ENCODE measurements at places on chromosomes 7 and 10.

- DNase-seq: no peak
Measured at GRCh38 chr10:69239816-69240434, 19.8 kb downstream of the HKDC1 start.

DNA sequence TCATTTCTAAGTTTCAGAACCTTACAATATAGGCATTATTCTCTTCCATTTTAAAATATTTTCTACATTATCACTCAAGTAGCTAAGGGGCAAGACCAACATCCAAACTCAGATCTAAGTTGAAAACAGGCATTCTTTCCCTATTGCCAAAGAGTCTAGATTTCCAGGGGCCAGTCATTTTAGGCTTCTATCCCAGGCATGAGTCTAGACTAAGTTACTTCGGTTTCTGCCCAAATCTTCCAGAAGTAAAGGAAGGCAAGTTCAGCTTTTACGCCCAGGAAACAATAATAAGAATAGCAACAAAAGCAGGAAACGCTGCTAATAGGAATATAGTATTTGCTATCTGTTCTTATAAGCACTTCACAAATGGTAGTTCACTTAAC, 189.9 kb downstream of the DGKI start:
- no peak for DNase-seq

DNA sequence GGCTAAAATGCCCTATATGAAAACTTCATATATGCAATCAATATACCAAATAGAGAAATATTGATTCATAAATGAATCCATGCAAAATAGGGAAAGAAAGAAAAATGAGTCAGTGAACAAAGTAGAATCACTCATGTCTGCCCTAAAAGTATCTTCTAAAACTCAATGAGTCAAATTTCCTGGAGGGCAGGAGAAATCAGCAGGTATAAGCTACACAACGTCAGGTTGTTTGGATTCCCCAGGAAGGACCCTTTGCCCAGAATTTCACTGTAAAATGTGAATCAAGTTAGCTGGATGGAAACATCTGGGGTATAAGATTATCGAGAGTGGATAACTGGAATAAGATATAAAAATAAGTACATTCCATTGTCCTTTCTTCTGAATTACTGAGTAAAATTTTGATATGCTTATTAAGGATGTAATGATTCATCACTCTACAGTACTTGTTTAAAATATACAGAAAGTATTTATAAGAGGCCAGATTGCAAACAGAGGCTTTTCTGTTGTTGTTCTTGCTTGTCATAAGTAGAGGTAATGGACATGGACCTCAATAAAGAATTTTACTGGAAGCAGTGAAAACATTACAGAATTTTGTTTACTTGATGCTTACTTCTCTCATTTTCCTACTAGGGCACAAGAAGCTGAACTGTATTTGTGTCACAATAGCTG, 99.0 kb downstream of the AGMO start:
- no peak for DNase-seq

- DNase-seq: no peak
Measured at GRCh38 chr7:107632492-107632865, 28.1 kb upstream of the SLC26A4 start.

DNA sequence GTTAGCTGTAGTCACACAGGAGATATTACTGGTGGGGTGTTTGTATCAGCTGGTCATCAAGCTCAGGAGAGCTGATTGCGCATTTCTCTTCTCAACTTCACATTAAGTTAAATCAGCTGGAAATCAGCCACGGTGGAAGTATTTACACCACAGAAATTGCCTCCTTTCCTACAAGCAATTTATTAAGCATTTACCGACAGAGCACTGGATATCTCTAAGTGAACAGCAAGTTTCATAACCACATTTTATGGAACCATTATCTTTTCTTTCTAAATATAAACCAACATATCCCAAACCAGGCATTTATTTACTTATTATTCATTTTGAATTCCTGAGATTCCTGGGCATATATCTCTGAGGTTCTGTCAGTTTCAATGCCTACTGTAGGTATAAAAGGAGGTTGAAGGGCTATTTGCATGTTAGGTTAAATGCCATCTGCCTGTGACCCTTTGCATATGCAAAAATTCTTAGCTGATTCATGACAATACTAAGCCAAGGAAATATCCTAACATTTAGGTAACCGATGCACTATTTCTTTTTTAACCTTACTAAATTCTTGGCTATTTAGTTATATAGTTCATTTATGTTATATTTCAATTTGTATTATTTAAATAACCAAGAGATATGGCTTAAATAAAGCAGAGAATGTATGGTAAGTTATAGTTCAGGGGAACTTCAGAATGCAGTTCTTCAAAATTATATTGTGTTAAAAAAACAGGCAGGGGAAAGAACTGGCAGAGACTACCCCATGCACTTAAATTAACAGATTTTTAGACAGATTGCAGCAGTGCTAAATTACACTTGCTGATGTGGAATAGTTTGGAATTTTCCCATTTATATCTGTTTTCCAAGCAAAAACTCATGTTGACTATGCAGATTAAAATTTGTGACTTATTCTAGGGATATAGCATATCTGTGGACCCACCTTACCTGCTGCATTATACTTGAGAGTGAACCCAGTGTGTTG, 56.8 kb downstream of the DYNC1I1 start:
- DNase-seq: no peak

GRCh38 chr7:41257660-41258059, 445.2 kb downstream of the INHBA start:
- no peak for DNase-seq

GRCh38 chr10:49444349-49444748, 48.5 kb upstream of the DRGX start:
- no peak for DNase-seq

DNA sequence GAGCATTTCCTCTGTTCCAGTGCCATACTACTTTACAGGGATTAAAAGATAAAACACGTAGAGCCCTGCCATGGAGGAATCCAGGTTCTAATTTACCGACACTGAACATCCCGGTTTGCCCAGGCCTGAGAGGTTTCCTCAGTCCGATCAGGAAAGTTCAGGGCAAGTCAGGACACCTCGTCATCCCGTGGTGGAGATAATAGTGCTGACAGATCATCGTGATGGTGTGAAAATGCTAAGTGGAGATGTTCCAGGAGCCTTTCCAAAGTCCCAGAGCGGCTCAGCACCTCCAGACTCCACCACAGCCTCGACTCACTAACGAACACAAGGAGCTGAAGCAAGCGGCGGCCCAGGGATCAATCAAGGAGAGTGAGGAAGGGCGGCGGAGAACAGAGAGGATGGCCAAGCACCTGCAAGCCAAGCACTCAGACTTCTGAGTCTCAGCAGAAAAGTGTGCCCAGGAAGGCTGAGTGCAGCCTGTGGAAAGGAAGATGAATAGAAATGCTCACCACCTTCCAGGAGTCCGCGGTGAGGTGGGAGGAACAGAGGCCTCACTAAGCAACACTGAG, 103.7 kb upstream of the VWC2 start:
- no peak for DNase-seq

DNA sequence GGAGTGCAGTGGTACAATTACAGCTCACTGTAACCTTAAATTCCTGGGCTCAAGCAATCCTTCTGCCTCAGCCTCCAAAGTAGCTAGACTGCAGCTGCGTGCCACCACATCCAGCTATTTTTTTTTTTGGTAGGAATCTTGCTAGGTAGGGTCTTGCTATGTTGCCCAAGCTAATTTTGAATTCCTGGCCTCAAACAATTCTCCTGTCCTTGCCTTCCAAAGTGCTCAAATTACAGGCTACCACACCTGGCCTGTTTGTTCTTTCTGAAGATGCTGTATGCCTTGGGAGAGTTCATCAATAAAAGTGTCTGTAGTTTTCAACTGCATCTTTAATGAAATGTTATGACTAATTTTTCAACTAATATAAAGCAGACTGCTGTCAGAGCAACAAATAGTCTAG, 452 bp downstream of the SAMD9 start:
- no peak for DNase-seq
